Heart right ventricle (tissue), 16 donors: ENCODE measurements at places on chromosomes 4 and X. TPM values are rescaled to one million over a fixed set of nuclear protein-coding genes. Genes with fewer than 3 reads are reported as not detected.

DNA sequence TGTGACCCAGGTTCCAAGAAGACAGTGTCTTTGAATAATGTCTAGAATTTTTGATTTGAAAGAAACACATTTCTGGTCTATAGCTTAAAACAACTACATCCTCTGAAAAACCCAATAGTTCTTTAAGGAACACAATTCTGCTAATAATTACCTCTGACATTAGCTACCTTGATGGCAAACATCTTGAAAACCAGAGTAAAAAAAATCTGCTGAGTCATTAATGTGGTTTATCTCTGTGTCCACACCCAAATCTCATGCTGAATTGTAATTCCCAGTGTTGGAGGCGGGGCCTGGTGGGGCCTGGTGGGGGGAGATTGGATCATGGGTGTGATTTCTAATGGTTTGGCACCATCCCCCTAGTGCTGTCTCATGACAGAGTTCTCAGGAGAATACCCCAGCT, 1233.8 kb downstream of the NLGN4X start:
- no peak for DNase-seq

DNA sequence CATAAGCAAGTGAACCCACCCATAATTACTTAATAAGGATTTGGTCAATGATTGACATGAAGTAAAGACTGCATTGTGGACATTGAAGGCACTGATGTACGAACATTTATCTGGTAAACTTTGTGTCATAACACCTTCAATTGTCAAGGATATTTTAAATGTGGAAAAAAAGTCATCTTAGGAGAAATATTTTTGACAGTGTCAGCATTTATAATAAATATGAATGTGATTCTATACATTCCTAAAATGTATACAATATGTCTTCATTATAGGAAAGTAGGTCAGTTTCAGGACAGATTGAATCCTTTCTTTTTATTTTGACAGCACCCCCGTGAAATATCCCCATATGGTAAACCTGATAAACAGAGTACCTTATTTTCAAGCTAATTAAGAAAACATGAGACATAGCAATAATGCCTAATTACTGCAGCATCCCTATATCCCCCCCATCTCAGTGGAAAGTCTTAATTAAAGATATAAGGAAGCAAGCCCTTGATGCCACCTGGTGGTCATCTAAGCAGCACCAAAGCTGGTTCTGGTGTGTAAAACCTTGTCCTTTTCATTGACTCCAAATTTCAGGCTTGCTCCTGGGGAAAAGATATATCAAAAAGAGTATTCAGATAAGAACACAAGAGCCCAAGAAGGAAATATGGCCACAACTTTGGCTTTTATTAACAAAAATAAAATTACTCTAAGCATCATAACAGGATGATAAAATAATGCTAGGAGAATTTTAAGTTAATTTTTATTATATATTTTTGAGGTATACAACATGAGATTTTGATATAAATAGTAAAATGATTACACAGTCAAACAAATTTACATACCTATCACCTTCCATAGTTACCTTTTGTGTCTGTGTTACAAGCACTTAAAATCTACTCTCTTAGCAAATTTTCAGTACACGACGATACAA, 379.7 kb downstream of the TLL1 start:
- DNase-seq, result no peak

GRCh38 chrX:133514486-133514885, 99.2 kb upstream of the GPC4 start:
- no peak for DNase-seq

DNA sequence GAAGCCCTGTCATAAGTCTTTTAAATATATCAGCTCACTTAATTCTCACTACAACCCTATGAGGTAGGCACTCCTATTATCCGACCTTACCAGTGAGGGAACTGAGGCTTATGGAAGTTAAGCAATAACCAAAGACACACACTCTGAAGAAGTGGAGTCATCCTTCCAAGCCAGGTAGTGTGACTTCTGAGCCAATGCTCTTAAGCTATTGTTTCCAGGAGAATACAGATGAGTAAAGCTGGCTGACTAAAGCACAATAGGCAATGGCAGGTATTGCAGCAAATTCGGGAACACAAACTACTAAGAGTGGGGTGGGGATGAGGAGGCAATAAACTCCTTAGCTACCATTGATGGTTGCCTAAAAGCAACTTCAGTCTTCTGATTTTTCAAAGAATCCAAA, 81.8 kb upstream of the KIT start:
- DNase-seq, result no peak

F9 gene
- total RNA-seq, result not detected
